ENCODE measurements at places on chromosomes 2 and 18.

GRCh38 chr18:8895987-8896619 is 190.7 kb downstream of the MTCL1 start:
- DNase-seq, result peak; percentile 95

- peak; percentile 8 for DNase-seq
Measured at GRCh38 chr2:43276266-43276941, 50.0 kb upstream of the ZFP36L2 start.

DNA sequence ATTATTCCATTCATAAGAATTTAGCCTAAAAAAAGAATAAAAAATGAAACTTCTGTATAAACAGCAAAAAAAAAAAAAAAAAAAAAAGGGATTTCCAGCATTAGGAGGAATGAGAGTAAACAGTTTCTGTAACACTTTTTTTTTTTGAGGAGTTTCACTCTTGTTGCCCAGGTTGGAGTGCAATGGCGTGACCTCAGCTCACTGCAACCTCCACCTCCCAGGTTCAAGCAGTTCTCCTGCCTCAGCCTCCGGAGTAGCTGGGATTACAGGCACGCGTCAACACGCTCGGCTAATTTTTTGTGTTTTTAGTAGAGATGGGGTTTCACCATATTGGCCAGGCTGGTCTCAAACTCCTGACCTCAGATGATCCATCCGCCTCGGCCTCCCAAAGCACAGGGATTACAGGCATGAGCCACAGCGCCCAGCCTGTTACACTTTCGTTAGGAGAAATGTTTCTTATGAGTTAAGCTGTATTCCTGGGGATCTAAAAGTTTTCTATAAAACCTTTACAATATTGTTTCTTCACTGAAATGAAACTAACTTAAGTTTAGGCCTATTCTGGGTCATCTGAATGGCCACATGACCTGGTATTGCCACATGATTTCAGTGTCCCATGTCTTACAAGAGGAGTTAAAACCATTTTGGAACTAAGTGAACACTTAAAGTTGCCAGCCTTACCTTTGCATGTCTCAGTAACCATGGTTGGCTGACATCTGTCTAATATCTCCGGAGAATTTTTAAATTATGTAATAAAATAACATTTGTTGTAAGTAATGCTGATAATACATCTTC is 17.5 kb downstream of the SMAD2 start:
- no peak for DNase-seq

DNA sequence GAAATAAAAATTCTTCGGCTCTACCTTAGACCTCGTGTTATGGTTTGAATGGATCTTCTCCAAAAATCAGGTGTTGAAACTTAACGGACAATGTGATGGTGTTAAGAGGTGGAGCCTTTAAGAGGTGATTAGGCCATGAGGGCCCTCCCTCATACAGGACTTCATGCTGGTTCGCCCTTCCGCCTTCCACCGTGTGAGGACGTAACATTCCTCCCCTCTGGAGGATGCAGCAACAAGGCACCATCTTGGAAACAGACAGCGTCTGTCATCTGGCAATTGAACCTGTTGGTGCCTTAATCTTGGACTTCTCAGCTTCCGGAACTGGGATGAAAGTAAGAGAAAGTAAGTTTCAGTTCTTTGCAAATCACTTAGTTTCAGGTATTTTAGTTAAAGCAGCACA is 126.3 kb upstream of the SPRED2 start:
- no peak for DNase-seq

DNA sequence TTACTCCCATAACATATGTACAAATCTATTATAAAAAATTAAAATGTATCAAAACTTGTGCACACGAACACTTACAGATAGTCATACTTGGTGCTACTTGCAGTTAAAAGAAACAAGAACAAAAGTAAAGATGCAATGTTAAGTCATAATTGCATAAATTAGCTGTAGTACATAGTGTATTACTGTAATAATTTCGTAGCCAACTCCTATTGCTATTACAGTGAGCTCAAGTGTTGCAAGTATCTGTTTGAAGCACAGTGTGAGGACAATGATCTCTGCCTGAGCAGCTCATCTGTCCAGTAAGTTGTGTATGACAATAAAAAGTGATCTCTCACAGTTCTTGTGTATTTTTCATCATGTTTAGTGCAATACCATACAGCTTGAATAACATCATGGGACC is 7.5 kb upstream of the SERPINB13 start:
- no peak for DNase-seq

DNA sequence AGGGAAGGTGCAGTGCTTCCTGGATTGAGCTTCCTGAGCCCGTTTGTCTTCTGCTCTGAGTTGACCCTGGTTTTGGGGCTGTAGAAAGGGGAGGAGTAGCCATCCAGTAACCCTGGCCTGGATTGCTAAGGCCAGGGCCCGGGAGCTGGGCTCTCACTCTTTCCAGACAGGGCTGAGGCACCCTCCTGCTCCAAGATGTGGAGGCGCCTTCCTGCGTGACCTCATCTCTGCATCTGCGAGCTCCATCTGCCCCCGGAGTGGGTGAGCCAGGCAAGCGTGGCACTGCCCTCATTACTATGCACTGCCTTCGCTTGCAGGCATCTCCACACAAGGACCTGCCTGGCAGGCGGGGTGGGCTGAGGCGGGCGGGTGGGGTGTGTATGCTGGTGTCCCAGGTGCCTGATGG is 58.0 kb downstream of the RAB31 start:
- no peak for DNase-seq

DNA sequence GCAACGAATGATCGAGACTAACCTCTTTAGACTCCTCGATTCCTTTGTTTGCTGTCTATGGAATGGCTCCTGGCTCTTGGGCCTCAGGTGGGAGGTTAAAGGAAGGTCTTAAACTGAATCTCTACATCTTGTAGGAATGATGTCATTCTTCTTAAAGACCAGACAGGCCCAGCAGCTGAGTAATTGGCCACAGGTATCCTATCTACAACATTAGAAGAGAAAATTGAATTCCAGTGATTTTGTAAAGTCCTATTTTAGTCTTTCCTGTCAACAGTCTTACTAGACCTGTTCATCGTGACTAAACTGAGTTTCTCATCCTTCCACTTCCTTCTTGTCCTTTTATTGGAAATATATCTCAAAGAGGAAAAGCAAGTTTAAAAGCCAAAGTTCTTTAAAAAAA is 274.8 kb downstream of the ALPK2 start:
- DNase-seq, result no peak

DNA sequence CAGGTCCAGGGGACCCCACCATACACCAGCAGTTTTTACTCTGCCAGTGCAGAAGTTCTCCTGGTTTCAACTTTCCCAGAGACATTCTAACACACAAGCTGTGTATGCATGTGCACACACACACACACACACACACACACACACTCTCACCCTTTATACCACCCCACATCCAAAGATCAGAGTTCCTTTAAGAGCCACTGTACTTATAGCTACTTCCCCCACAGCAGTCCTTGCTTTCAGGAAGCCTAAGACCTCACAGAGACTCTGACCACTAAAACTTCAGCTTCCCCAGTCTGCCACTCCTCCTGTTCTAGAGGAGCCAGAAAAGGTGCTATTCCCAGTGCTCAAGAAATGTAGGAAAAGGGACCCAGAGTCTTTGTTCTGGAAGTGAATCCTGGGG is 107.8 kb downstream of the ZNF521 start:
- no peak for DNase-seq

DNA sequence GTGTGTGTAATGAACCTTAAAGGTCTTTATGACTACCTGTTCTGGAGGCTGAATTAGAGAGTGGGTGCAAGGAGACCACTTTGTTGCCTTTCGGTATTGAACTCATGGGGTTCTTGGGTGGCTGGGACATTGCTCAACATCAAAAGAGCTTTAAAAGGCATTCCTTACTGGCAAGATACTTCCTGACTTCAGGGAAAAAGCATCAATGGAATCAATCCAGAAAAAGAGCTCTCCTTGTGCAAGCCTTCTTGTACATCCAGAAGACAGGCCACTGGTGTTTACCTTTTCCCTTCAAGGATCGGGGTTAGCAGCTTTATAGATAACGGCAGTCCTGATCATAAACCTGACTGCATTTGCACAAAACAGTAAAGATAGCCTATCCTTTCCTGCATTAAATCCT is 9.5 kb downstream of the PNO1 start:
- no peak for DNase-seq

- no peak for DNase-seq
Measured at GRCh38 chr2:14706201-14706600, 73.7 kb downstream of the LRATD1 start.

DNA sequence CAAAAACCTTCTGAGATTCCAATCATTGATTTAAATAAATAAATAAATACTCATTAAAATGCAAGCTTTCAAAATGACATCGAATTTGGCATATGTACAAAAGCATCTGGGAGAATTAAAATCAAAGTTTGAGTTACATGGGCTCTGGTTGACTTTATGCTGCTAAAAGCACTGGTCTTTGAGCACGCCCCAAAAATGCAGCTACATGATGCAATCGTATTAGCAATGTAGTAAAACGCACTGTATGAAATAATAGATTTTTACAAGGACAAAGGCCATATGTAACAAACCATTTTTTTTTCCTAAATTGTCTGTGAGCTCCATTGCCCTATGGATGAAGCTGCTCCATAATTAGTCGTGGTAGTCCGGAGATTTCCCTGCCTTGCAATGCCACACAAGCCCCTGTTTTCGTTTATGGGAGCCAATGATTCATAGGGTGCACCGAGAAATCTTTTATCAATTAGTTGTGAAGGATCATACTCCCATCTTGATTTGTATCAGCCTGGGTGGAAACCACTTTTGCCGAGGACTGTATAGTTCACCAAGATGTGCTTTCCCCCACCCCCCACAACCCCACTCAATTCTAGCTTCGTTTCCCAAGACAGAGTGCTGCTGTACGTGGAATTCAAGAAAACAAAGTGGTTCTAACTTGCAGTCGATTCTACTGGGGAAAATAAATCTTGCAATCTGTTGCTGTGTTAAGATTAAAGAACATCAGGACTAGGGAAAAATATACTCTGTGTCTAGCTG is 268.4 kb downstream of the IRS1 start:
- no peak for DNase-seq

- DNase-seq, result peak; percentile 74
Measured at GRCh38 chr2:84849271-84849952, 31.5 kb downstream of the TRABD2A start.

DNA sequence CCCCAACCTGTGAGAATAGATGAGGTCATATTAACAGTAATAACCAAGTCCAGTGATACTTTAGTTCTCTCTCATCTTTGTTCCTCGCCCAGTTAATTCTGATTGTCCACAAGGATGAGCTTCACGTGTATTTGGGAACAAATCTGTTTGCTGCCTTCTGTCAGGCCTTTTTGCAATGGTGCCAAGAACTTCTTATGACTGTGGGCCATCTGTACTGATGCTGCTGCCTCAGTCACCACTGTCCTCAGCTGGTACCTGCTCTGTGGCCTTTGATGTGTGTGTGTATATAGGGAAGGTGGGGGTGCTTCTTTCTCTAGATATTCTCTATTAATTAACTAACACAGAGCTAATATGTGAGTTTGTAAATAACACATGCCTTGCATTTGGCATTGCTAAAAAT is 392.9 kb downstream of the TGIF1 start:
- no peak for DNase-seq

DNA sequence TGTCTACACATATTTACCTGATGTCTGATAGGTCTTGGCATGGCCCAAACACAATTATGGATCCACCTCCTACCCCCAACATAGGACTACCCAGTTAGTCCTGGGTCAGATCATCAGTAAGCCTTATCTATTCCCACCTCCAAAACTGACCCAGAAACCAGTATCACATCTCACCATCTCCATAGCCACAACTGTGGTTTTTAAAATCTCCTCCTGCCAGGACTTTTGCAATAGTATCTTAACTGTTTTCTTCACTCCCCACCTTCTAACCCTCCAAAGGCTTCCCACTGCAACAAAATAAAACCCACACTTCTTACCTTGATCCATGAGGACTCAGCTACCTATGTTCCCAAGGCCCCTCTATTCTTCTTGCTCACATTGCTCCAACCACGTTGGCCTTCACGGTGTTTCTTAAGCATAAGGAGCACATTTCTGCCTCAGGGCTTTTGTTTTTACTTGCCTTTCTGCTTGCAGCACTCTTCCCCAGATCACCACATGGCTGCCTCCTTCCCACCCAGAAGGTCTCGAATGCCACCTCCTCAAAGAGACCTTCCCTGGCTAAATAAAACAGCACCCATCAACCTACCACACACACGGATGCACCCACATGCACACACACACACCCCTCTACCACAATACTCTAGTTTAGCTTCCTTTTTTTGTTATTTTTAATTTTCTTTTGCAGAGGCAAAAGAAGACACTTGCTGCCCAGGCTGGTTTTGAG is 125.9 kb upstream of the SLC1A4 start:
- no peak for DNase-seq

DNA sequence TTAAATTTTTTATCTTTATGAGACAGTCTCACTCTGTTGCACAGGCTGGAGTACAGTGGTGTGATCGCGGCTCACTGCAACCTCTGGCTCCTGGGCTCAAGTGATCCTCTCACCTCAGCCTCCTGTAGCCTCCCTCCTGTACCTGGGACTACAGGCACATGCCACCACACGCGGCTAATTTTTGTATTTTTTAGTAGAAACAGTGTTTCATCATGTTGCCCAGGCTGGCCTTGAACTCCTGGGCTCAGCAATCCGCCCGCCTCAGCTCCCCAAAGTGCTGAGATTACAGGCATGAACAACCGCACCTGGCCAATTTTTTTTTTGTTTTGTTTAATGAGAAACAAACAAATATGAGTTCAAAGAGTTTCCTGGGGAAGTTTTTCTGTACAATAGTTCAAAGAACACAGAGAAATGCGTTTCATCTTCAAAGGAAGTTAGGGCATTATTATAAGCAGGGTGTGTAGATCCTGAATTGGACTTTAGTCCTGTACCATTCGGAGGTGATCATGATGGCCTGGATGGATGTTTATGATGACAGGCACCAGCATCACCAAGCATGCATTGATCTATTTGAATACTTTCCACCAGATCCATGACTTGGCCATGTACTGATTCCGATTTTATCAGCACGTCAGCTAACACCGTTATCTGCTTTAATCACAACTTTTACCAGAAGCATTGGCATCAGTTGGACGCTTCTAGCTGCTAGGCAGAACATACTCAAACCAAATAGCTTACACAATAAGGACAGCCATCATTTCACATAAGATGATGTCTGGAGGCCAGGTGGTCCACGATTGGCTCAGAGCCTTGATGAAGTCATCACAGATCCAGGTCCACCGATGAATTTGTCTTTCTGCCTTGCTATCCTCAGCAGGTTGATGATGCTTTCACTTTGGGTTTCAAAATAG is 28.9 kb downstream of the TCF23 start:
- no peak for DNase-seq

- DNase-seq, result no peak
Measured at GRCh38 chr2:79716266-79716665, 203.4 kb downstream of the CTNNA2 start.

GRCh38 chr2:20196657-20197161 is 28.2 kb downstream of the SDC1 start:
- no peak for DNase-seq

GRCh38 chr18:79558196-79558932 is 121.2 kb upstream of the CTDP1 start:
- no peak for DNase-seq

DNA sequence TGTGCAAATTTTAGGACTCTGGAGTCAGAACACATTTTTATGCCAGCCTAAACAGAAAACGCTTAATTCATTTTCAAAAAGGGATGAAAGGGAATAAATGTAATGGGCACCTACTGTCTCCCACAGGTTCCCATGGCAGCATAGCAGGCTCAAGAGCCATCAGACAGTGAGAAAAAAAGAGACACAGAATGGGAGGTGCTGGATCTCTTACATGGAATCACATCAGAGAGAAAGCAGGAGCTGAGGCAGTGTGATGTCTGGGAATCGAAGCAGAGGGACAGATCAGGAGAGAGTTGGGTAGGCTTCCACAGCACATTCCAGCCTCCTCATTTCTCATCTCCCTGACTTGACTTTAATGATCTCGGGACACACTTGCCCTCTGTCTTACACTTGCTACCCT is 684.3 kb downstream of the KCNJ3 start:
- DNase-seq, result no peak
